Right hindlimb (tissue), 1 donor: ENCODE measurements at places on chromosomes 6 and 20.

DNA sequence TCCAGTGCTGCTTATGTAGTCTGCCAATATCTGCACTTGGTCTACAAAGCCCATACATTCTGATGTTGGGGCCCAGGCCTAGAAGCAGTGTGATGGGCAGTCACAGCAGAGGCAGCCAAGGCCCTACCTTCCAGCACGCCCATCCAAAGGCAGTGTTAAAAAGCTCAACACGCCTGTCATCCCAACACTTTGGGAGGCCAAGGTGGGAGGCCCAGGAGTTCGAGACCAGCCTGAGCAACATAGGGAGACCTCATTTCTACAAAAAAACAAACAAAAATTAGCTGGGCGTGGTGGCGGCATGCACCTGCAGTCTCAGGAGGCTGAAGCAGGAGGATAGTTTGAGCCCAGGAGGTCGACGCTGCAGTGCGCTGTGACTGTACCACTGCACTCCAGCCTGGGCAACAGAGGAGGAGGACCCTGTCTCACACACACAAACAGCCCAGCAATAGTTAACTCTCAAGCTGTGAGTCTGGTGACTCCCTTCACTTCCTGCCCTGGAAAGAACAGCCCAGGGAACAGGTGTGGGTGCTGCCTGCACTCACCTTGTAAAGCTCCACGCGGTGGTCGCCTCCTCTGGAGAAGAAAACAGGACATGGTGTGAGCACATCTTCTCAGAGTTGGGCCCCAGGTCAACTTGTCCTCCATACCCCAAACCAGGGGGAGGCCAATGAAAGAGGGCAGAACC lies 68.8 kb downstream of the PYGB start:
- no peak for DNase-seq

DNA sequence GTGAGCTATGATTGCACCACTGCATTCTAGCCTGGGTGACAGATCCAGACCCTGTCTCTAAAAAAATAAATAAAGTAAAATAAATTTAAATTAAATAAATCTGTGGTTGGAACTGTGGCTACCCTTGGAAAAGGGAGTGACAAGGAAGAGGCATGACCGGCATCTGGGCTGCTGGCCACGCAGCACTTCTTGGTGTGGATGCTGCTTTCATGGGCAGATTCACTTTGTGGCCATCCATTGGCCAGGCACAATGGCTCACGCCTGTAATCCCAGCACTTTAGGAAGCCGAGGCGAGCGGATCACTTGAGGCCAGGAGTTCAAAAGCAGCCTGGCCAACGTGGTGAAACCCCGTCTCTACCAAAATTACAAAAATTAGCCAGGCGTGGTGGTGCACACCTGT lies 16.1 kb downstream of the EBF4 start:
- DNase-seq = no peak

DNA sequence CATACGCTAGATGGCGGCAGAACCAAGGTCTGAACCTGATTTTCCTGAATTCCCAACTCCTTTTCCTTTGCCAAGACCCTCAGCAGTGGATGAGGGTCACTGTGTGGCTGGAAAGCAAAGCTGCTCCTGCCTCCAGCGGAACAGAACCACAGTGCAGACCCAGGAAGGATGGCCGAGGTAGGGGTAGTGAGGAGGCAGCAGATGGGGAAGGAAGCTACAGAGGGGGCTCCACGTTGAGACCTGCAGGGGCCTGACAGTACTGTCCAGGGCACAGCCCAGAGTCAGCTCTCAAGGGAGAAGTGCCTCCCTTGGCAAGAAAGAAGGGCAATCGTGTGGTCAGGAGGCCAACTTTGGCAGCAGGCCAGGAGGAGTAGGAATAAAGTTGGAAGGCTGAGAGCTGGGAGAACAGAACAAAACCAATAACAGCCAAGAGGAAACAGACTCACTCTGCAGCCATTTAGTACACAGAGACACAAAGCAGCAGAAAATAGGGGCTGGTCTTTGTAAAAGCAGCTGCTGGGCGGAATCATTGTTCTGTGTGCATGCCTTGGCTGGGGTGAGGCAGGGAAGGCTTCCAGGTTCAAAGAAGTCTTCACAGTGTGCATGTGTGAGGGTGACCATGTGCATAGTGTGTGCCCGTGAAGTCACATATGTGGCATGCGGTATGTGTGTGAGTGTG lies 3.1 kb downstream of the GABRR2 start:
- DNase-seq = peak; percentile 86

GRCh38 chr6:157613011-157613522 lies 210.0 kb upstream of the SNX9 start:
- DNase-seq = no peak

GRCh38 chr6:9484686-9485085 lies 930.2 kb downstream of the TFAP2A start:
- no peak for DNase-seq

DNA sequence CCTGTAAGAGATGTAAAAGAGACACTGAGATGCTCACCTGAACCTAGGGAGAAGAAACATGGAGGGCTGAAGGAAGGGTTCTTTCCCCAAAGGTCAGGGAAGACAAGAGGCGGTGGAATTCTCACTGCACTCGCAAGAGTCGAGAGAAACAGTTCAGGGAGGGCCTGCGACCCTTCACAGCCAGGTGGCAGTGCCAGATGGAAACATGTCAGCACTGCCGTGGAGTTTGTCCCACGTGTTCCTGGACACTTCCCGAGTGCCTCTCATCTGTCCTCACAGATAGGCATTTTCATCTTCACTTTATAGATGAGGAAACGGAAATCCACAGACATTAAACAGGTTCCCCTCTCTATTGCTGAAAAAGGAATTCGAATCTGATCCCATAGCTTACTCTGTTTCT lies 70.4 kb upstream of the SYNJ2 start:
- DNase-seq = no peak

DNA sequence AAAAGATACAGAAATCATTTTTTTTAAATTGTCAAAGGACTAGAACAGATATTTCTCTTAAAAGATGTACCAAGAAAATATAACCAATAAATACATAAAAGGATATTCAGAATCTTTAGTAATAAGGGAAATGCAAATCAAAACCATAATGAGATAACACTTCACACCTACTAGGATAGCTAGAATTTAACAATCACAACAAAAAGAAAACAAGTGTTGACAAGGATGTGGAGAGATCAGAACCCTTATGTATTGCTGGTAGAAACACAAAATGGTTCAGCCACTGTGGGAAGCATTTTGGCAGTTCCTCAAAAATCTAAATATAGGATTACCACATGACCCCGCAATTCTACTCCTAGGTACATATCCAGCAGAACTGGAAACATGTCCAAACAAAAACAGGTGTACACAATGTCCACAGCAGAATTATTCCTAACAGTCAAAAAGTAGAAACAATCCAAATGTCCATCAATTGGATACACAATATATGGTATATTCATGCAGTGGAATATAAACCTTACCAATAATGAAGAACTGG lies 211.0 kb downstream of the LRFN2 start:
- DNase-seq = no peak

- no peak for DNase-seq
Observed at GRCh38 chr20:16437387-16437996, 135.8 kb downstream of the KIF16B start.

DNA sequence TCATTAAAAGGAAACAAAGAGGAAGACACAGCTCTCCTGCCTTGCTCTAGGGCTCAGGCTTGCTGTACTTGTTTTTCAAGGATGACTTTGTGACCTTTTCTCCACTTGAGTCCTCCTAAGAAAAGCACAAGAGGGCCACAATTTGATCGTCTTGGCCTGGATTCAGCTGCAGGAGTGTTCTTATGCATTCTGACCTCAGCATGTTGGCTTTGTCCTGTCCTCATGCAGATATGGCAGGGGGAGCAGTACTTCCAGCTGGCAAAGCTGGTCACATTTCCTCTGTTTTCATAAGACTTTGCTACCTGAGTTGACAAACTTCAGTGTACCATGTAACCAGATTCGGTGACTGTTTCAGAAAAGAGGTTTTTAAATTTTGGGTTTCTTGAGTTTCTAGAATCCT lies 30.8 kb downstream of the KDM1B start:
- no peak for DNase-seq

DNA sequence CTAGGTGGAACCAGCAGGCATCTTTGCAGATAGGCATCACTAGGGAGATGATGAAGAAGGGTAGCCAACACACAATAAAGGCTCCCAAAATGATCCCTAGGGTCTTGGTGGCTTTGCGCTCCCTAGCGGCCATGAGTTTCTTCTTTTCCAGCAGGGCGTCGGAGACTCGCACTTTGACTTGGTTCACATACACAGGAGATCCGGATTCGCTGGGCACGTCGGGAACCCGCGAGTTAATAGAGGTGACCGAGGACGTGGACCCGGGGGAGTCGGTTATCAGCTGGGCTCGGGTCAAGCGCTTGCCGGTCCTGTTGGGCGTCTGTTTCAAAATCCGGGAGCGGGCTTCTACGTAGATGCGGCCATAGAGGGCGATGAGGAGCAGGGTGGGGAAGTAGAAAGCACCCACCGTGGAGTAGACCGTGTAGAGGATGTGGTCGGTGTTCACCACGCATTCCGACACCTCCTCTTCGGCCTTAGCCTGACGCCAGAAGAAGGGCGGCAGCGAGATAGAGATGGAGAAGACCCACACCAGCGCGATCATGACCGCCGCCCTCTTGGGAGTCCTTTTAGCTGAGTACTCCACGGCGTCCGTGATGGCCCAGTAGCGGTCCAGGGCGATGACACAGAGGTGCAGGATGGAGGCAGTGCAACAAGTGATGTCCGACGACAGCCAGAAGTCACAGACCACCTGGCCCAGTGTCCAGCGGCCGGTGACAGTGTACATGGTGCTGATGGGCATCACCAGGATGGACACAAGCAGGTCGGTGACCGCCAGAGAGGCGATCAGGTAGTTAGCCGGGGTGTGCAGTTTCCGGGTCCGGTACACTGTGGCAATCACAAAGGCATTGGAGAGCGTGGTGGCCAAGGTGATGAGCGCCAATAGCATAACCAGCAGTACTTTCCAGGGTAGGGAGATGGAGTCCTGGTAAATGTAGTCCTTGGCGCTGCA lies 658 bp downstream of the HTR1B start:
- DNase-seq = no peak

DNA sequence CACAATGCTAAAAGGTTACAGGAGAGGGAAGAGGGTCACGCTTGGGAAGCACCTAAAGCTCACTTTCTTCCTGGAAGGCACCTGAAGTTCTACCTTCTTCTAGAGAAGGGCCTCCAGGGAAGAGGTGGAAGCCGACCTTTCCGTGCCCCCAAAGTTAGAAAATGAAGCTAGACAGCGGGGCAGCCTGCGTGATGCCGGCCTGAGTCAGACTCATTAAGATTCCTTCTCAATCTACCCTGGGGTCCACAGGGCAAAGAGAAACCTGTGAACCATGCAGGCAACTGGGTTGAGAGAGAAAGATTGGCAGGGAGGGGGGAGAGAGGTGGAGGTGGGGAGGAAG lies 54.8 kb upstream of the CCDC167 start:
- no peak for DNase-seq

DNA sequence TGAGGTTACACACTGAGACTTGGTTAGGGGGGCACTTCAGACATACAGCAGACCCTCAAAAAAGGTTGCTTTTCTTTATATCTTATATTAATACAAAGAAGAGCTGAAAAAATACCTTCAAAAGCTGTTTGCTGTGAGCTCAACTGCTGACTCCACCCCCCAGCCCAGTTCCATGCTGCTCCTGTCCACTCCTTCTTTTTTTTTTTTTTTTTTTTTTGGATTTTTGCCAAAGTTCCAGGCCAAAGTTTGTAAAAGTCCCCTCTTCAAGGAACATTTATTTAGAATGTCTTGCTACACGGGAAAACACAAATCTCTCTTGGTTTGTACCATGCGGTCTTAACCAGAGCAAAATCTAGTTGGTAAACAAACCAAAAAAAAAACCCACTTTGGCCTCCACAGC lies 85.3 kb upstream of the AKAP12 start:
- DNase-seq = no peak

- DNase-seq = no peak
Observed at GRCh38 chr6:38057994-38058393, 238.5 kb downstream of the ZFAND3 start.
